ENCODE measurements at places on chromosomes 4 and X. TPM values are rescaled to one million over a fixed set of nuclear protein-coding genes. Genes with fewer than 3 reads are reported as not detected.

DNA sequence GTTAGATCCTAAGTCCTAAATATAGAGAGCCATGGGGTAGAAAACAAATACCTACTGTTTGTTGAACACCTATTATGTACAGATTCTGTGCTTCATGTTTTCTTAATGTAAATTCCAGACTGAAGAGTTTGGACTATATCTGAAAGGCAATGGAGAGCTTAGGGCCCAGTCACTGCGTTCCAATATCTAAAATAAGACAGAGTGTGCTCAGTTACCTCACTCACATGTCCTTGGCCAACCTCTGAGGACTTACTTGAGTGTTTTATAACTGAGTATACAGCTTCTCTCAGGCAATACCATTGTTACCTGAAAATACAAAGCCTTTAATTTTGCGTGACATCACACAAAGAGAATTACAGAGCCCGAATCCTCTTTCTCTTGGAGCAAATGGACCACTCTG, 53.2 kb downstream of the GRIA3 start:
- no peak for DNase-seq

DNA sequence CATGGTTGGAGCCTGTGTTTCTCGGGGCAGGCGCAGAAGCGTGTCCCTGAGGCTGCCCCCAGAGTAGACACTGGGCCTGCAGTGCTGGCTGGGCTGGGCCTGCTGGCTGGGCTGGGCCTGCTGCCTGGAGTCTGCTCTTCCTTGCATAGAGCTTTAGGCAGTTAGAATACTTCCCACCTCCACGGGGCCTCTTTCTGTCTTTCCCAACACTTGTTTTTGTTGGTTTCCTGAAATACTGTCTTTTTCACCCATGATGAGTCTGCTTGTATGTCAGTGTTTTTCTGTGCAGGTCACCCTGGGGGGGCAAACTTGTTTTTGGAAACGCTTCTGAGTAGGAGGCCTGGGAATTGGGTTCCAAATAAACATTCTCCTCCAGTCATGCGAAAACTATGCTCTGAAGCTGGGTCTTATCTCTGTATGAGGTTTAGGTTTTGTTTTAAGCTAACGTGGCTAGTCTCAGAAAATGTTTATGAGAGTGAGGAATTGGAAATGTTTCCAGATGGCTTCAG, 32.2 kb downstream of the TRMT44 start:
- no peak for DNase-seq

The FGF13 gene
- total RNA-seq, result 53.2 TPM

DNA sequence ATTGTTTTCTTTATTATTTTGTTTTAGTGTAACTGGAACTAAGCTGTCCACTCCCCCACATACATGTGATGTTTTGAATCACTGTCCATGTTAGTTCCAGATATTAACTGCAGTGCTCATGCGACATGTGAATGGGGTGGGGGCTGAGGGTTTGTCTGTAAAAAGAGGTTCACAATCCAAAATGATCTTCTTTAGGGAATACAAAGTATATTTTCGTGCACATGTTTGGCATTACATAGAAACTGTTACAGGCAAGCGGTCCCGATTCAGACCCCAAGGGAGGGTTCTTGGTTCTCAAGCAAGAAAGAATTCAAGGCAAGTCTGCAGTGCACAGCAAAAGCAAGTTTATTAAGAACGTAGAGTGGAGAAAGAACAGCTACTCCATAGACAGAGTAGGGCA, 296.5 kb upstream of the CLNK start:
- no peak for DNase-seq

The ZDHHC15 gene
- not detected for total RNA-seq

GRCh38 chrX:123504630-123505270, 228.1 kb downstream of the THOC2 start:
- no peak for DNase-seq

DNA sequence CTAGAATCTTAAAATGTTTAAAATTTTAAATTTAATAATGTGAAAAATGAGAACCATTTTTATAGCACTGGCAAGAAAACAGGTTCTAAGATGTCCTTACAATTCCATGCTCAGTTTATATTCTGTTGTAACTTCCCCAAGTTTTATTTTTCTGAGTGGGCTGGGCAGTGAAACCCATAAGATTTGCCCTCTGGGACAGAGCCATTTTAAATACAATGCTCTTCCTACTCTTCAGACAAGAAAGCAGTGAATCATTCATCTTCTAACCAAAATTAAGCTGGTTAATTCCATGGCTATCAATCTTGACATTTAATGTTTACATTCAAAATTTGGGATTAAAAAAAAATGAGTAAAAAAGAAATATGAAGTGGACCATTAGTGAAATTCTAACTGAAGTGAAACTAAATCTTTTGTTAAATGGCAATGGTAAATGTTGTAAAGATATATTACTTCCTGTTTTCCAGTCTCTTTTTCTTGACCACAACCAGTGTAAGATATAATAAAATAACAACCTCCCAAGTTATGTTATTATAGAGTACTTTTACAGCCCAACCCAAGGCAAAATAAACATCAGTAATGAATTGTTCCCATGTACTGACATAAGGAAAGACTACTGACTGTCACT, 37.2 kb upstream of the PTPN13 start:
- DNase-seq, result no peak

The FTHL17 gene
- not detected for total RNA-seq

DNA sequence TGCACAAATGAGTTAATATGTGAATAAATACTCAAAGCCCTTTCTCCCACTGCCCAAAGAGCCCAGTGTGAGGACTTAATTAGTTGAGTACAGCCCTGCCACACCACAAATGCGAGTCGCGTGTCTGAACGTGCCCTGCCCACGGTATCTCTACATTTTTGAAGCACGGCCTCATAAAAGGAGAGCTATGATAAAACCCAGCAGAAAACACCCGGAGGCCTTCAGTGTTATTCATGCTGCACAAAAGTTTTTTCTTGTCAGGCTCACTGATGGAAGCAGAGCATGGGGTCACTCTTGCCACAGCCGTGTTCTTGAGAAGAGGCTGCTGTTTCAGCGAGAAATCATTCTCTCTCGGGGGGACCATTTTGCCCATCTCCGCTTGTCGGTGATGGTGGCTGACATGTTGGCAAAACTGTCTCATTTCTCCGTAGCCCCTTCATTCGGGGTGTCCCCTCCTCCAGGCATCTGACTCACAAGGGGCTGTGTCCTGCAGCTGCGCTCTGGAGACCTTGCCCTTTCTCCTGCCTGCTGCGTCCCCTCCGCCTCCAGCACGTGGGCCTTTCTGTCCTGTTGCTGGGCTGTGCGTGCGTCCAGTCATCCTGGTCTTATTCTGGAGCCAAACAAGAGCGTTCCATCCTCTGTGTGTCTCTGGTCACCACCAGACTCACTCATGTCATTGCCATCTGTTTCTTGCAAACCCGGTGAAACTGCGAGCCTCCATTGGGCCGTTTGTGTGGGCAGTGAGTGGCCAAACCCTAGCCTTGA, 88.8 kb downstream of the SORCS2 start:
- no peak for DNase-seq

DNA sequence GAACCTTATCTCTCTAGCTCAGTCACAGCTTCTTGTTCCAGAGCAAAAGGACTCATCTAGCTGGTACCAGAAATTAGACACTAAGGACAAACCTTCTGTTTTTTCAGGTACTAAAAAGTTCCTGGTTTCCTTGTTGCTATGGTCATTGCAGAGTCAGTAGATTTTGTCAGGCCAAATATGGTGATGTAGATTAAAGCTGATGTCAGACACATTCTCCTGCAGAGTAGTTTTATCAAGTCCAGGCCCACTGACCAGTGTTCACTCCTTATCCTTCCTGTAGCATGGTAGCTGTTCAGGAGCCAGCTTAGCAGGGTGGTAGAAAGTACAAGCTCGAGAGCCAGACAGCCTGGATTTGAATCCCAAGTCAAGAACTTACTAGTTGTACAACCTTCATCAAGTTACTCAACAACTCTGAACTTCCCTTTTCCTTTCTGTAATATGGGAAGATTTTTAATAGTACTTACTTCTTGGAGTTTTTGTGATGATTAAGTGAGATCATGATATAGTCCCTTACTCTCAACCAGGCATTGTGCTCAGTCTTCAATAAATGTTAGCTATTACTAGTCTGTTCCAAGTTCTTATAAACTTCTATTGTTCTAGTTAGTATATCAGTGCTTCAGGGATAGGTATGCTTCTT, 17.9 kb downstream of the OCRL start:
- DNase-seq, result no peak

DNA sequence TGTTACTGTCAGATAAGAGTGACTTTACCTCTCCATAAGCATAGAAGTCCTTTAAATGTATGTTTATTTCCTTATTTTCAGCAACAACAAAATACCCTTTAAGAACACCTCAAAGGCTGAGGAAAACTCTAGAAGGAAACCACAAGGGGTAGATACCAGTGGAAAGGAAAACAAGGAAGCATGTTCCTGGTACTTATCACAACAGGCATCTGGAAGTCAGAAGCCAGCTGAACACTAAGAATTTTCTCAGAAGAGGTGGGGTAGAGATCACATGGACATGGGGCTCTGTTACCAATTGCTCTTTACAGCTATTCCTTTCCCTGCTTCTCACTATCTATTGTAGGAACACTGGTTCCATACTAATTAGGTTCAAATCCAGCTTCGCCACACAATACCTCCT, 51.5 kb upstream of the BEND2 start:
- peak; percentile 32 for DNase-seq

Measured in K562 (cell line).